ENCODE measurements at places on chromosomes 1 and 21.

GRCh38 chr21:29102791-29103257 is 27.6 kb upstream of the MAP3K7CL start:
- no peak for DNase-seq

DNA sequence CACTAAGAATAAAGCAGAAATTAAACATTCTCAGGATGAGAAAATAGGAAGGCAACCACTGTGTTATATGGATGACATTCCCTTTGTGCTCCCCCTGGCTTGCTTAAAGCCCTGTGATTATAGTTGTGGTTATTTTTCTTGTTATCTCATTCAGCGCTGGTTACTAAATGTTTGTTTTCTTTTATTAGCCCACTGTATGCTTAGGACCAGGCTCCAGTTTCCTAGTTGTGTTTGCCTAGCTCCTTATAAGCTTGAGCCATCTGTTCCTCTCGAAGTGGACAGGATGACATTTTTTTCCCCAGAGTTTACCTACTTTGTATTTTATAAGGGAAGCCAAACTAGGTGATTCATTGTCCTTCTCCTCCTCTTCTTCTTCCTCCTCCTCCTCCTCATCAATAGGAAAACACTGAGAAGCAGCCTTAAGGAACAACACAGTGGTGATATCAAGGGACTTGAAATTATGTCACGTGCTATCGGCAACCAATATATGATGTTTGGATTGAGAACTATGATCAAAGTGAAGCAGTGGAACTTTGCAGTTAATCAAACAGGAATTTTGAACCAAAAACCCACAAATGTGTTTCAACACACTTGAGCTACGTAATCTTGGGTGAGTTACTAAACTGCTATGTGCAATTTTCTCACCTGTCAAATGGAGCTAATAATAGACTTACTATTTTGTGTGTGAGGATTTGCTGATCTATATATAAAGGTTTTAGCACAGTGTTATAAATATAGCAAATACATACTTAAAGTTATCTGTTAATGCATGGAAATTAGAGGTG is 35.1 kb upstream of the RGS7 start:
- peak; percentile 34 for DNase-seq

DNA sequence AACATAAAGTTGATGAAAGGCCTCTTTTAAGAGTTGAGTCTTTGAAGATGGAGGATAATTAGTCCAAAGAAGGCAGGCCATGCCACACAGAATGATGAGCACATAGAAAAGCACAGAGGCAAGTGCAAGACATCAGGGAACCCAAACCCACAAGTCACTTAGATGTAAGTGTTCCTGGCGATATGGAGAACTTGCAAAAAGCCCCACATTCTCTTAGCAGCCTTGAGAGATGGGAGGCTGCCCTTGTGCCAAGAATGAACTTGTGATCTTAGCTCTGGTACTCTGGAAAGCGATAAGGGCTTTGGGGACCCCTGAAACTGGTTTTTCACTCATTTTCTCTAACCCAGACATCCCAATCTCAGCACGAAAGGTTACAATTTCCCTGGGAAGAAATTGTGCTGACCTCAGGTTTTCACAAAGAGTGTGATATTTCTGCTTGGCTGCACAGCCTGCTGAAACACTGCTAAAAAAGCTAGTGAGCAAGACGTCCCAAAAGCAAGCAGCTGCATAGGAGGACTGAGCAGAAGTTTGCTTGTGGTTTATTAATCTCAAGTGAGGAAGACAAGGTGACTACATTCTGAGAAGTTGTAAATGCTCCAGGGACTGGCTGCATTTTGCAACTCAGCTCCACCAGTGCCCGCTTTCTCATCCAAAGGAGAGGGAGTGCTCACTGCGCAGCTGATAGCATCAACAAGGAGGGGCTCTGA is 496.9 kb upstream of the CAMK1G start:
- DNase-seq = no peak

GRCh38 chr1:48044311-48044710 is 47.1 kb upstream of the TRABD2B start:
- no peak for DNase-seq

DNA sequence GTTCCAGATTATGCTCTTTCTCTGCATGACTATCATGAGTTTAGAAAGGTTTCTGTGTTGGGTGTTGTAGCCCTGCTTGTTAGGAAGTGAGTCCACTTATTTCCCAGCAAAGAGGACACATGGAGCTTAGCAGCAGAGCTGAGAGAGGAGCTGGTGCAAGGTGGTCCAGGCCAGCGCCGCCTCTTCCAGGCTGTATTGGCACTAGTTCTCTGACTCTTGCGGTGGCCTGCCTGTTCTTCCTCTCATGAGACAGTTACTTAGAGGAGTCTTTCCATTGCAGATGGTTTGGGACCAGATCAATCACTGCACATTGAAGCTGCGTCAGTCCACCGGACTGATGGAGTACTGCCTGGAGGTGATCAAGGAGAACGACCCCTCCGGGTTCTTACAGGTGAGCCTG is 38.0 kb downstream of the TRIM67 start:
- no peak for DNase-seq

DNA sequence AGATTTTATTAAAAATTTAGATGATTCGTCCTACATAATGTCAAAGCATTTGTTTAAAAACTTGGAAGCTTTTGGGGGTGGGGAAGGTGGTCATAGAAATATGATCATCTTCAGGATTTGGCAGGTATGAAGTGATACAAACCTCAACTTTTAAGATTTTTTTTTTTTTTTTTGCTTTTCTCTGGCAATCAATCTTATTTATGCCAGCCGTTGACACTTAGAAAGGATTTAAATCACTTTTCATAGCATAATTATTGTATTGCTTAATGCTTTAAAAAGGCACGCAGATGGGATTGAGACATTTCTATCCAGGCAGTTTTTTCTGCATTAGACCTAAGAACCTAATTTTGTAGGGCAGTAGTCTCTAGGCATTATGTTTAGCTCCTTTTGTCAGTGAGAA is 19.7 kb downstream of the MRPS6 start:
- no peak for DNase-seq

DNA sequence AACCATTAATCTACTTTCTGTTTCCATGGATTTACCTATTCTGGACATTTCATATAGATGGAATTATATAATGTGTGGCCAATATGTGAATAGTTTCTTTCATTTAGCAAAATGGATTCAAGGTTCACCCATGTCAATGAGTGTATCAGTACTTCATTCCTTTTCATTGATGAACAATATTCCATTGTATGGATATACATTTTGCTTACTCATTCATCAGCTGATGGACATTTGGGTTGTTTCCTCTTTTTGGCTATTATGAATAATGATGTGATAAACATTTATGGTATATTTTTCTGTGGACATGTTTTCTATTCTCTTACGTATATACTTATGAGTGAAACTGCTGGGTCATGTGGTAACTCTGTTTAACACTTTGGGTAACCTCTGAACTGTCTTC is 97.8 kb downstream of the SCMH1 start:
- no peak for DNase-seq
